Stimulated activated CD4-positive, alpha-beta T cell treated with anti-CD3 and anti-CD28 coated beads, Interleukin-4, amount 100 ng/mL, for 4 hours (primary cell): ENCODE measurements at places on chromosomes 6 and 20.

DNA sequence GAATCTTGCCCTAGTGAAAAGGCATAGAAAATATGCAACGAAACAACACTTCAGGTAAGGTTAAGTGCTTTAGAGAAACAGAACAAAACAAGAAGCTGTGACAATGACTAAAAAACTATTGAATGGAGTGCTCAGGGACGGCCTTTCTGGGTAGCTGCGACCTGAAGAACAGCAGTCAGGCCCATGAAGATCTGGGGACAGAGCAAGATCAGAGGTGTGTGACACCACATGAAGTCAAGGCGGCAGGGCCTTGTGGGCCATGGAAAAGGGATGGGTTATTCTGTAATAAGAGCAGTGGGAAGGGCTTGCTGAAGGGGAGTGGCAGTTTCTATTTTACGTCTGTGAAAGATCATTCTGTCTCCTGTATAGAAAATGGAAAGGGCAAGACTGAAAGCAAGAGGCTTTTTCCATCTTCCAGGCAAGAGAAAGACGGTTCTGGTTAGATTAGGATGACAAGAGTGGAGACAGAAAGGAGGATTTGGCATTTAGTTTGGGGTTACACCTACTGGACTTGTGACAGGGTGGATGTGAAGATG lies 5.1 kb downstream of the UBE2V1 start:
- DNase-seq: no peak

GRCh38 chr6:139406577-139407343 lies 32.3 kb upstream of the CITED2 start:
- DNase-seq: no peak

DNA sequence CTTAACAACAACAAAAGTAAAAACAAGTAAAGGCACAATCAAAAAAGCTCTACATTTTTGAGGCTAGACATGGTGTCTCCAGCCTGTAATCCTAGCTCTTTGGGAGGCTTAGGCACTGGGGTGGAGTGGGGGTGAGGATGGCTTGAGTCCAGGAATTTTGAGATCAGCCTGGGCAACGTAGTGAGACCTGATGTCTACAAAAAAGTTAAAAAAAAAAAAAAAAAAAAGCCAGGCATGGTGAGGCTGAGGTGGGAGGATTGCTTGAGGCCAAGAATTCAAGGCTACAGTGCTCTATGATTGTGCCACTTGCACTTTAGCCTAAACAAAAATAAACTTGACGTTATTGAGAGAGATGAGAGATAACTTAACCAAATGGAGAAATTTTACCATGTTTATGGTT lies 60.1 kb downstream of the QKI start:
- DNase-seq: no peak

DNA sequence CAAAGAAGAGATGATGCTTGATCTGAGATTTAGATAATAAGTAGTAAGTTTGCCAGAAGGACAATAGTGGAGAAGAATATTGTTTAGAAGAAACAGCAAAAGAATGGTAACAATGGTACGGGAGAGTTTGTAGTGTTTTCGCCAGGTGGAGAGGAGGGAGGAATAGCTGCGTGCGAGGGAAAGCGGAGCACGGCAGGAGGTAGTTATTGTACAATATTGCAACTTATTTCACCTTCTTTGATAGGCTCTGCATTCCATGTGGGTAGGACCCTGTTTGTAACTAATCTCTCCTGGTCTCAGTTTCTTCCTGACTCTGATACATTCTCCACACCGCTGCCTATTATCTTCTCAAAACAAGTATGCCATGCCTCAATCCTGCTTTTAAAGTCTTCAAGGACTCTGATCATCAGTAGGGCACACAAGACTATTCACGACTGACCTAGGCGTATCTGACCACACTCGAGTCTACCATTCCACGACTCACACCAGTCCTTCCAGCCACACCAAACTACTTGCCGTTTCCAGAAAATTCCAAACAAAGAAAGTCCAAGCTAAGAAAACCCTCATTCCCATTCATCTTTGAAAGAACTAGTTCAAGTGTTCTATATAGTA lies 1.1 kb downstream of the PPIL4 start:
- no peak for DNase-seq

- no peak for DNase-seq
Measured at GRCh38 chr20:10777710-10778109, 103.9 kb upstream of the JAG1 start.

- no peak for DNase-seq
Measured at GRCh38 chr6:106422534-106422933, 62.0 kb downstream of the CRYBG1 start.

DNA sequence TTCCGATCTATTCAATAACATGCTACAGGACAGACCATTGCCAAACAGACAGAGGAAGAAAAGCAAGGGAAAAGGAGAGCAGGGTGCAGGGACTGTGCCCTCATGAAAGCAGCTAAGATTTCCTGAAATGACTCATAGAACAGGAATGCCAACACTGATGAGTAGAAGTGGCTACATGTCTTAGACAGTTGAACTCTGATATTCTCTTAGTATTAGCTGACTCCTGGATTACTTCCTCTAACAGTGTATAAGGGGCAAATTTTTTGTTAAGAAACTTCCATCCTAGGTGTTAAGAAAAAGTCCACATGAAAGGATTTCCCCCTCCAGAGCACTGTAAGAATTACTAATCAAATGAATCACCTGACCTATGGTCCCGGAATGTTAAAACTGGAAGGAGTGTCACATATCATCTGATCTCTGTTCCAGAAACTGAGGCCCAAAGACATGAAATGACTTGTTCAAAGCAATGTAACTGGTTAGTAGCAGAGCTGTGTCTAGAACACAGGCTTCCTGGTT lies 224.9 kb downstream of the IBTK start:
- no peak for DNase-seq

DNA sequence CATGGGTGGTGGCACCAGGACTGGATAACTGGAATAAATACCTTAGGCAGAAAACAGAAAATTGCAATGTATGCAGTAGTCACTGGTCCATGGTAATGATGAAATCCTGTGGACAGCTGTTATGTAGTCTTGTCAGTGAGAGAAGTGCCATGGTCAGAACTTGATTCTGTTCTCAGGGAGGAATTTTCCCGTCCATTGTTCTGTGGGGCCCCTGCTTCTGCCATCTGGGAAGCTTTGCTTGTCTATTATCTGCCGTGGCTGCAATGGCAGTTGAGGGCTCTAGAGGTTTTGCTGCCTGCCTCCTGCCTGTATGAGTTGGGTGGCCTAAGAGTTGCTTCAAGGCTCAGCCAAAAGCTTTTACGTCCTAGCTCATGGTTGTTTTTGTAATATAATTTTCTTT lies 126.8 kb upstream of the SLC35B3 start:
- DNase-seq: no peak

GRCh38 chr20:47106786-47107185 lies 212.1 kb downstream of the EYA2 start:
- no peak for DNase-seq

- peak; percentile 79 for DNase-seq
Measured at GRCh38 chr6:3456898-3457709, at the start of gene SLC22A23. Gene SLC22A23, minus strand, starts transcription at chr6:3457050. Its CDS starts 491 bp downstream, at chr6:3456559.

- no peak for DNase-seq
Measured at GRCh38 chr6:129586815-129587214, 123.2 kb downstream of the ARHGAP18 start.

- DNase-seq: no peak
Measured at GRCh38 chr6:3527651-3527977, 70.8 kb upstream of the SLC22A23 start.

DNA sequence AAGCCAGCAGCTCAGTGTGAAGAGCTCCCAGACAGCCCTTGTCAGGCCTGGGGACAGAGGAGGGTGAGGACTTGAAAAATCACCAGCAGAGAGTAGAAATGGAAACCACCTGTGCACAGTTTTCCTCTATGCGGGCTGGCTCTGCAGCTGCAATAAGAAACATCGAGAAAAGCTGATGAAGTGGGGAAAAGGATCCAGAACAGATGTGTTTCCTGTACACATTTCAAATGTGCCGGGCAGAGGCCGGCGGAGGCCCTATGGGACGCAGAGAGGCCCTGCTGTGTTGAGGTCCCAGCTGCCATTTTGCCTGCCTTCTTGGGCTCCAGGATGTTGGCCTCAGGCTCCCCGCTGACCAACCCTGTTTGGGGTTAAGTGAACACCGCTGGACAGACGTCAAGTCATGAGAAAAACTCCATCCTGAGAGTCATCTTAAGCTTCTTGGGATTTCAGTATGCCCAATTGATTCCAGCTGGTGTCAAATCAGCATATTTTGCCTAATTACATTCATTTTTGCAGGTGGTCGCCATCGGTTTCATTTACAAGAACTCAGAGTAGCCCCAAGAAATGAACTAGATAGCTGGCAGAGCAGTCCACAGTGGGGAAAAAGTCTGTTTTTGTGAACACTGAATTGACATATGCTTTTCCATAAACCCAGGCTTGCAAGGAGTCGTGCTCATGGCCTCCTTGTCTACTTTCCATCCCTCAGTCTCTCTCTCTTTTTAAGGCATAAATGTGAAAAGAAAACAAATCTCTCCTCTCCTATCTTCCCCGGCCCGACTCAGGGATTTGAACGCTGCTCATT lies 150.4 kb upstream of the PHACTR3 start:
- DNase-seq: no peak

- no peak for DNase-seq
Measured at GRCh38 chr6:28078836-28079235, 1.5 kb upstream of the ZNF165 start.

DNA sequence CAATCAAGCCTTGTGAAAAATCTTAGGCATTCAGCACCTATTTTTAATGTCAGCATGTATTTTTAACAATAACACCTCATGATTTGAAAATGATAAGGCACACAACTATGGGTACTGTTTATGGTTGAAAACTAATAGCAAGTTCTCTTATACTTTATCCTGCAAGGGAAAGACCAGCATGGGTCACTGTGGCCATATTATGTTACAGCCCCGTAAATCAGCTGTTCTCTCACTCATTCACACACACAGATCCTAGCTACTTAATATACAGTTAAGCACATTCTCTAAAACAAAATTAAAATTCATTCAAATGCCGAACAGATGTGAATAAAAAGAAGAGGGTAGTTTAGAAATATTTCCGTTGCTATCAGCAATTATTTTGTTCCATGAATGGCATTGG lies 224.4 kb downstream of the OGFRL1 start:
- DNase-seq: no peak

DNA sequence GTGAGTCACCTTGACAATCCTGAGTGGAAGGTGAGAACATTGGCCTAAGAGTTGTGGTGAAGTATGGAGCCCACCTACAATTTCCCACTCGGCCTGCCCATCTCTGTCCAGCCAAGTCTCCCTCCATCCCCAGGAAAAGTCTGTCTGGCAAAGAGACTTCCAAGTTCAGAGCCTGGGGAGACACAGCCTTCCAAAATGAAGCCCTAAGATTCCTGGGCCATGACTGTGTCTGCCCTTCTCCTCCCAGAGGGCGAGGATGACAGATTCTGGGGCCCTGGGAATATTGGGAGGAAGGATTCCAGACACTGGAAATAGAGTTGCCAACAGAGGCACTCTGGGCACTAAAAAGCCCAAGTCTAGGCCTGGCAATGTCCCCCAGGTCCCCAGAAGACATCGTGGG lies 176.8 kb downstream of the NFATC2 start:
- DNase-seq: no peak

DNA sequence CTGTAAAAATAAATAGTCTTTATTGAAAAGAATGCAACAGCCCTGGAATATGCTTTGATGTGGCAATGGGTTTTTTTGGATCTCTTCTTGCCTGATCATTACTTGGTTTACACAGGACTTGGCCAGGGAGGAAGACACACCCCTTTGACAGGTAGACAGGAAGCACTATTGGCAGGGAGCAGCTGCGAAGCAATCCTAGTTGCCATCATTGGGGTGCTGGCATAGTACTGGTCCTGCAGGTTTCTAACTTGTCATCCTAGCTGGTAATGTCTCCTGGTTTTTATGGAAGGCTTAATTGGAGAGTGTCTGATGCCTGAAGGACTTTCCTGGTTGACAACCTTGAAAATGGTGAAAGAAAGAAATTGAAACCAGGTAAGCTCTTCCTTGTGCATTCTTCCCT lies 71.2 kb upstream of the CCN6 start:
- DNase-seq: no peak

GRCh38 chr20:35007891-35008290 lies 52.2 kb downstream of the MYH7B start:
- no peak for DNase-seq

GRCh38 chr6:8177721-8178120 lies 75.4 kb upstream of the EEF1E1 start:
- DNase-seq: no peak

- no peak for DNase-seq
Measured at GRCh38 chr20:1297486-1297885, 31.4 kb downstream of the SNPH start.

- DNase-seq: no peak
Measured at GRCh38 chr6:97316978-97317377, 34.0 kb upstream of the MMS22L start.

DNA sequence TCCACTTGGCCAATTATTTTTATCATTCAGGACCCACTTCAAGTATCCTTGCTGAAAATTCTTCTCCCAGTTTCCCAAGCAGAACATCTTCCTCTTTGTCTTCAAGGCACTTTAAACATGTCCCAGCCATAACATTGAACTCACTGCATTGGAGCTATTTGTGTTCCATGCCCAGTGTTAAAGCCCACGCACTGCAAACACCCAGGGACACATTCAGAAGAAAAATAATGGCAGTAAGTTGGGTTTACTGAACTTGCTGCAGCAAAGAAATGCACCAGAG lies 1.6 kb upstream of the APMAP start:
- no peak for DNase-seq

- DNase-seq: no peak
Measured at GRCh38 chr20:44790638-44791393, 19.5 kb downstream of the RIMS4 start.

GRCh38 chr6:26199057-26199772 lies 112.0 kb downstream of the HFE start:
- peak; percentile 46 for DNase-seq

DNA sequence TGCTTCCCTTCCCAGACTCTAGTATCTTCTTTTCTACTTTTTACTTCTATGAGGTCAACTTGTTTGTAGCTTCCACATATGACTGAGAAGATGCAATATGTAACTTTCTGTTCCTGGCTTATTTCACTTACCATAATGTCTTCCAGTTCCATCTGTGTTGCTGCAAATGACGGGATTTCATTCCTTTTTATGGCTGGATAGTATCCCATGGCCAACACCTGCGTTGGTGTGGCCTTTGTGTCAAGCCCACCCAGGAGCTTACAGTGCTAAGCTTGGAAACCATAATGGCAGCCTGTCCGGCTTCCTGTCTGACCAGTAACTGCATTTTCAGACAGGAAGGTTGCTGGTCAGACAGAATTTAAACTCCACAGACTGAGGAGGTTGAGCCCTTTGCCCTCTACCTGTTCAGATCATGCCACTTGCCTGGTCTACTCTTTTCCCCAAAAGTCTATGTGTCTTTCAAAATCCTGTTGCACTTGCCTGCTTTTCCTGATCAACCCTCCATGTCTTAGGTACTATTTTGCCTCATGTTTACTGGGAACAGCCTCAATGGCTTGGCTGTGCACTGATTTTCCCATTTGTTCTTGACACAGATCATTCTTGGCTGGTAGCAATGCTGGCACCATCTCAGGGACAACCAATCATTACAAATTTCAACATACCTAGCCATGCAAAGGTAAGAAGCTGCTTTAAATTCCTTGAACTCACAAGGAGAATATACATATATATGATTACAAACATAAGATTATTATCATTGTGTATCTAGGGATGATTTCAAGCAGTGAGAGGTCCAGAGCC lies 114.3 kb upstream of the PLEKHG1 start:
- DNase-seq: no peak

GRCh38 chr6:109117346-109118035 lies 22.2 kb downstream of the CEP57L1 start:
- DNase-seq: no peak

- DNase-seq: no peak
Measured at GRCh38 chr6:90500458-90500857, 86.4 kb downstream of the MAP3K7 start.

- no peak for DNase-seq
Measured at GRCh38 chr6:156658186-156658965, 118.8 kb upstream of the ARID1B start.
